ENCODE measurements at places on chromosomes 13 and 19.

DNA sequence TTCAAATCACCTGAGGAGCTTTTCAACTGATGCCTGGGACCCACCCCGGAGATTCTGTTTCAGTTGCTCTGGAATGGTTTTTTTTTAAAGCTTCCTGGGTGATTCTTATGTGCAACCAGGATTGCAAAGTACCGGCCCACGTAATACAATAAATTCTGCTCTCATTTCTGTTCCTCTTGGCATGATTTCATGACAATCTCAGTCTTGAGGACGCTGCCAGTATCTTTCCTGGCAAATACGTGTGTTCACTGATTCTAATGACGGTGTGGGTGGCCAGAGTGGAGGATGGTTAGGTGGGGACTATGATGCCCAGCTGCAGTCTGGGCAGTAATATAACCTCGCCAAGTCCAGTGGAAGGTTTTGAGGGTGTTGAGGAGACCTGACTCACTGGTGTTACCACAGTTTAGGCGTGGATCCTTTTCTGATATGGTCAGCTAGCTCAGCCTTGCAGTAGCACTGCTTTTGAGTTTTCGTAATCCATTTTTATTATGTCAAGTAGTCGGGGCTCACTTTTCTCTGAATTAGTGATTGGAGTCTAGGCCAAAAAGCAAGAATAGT is 49.4 kb downstream of the FAM124A start:
- DNase-seq: no peak

DNA sequence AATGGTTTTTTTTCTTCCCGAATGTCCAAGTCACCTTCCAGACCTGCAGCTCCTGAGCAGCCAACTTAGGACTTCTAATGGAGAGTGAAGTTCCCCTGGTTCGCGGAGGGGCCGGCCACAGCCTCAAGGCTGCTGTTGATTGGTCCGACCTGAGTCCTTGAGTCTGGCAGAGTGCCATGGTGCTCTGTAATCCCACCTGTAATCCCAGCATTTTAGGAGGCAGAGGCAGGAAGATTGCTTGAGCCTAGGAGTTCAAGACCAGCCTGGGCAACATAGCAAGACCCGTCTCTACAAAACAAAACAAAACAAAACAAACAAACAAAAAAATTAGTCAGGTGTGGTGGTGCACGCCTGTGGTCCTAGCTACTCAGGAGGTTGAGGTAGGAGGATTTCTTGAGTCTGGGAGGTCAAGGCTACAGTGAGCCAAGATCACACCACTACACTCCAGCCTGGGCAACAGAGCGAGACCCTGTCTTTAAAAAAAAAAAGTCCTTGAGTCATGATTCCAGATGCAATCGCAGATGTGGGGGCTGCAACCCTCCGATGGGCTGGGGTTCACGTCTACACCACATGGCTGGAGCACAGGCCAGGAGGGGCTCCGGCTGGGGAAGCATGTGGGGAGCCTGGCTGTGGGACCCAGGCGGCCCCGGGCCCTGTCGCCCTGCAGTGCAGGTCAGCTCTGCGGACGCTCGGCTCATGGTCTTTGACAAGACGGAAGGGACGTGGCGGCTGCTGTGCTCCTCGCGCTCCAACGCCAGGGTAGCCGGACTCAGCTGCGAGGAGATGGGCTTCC is 17.7 kb downstream of the HPN start:
- no peak for DNase-seq

DNA sequence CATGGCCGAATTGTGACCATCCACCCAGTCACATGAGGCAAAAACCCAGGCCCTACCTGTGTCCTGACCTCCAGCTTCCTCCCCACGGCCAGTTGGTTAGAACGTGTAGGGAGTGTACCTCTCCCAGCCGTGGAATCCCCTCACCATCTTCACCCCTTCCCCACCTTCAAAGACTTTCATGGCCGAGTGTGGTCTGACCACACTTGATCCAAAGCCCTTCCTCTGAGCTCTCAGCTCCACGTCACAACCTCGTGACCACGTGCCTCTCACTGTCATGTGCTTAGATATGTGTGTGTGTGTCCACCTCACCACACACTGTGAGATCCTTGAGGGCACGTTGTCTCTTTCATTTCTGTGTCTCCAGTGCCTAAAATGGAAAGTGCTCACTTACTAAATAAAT is 48.6 kb upstream of the UBE2L5 start:
- no peak for DNase-seq

GRCh38 chr13:99083981-99084380 is 106.1 kb upstream of the DOCK9 start:
- no peak for DNase-seq

DNA sequence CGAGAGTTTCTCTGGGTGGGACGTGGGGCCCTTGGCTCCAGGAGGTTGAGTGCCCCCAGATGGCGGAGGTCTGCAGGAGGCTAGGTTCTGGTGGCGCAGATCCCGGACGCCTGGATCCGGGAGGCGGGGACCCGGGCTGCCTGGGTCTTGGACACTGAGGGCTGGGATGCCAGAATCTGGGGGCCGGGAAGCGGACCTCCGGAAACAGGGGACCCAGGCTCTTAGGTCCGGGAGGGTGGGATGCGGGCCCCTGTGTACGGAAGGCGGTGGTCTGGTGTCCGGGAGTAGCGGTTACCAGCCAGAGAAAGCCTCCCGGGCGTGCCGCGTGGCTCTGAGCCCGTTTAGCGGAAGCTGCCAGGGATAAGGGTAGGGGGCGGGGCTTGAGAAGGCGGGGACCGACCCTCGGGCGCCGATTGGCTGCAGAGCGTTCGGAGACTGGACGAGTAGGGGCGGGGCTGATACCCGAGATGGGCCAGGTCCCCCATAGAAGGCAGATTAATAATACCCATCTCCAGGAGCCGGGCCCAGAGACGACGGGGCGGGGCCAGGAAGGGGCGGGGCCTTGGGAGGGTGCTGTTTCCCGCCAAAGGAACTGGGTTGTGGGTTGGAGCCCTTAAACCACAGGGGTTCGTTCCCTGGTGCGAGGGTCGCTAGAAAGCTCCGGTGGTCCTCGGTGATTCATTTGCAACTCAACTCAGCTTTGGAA is at the start of gene SLC1A5:
TSS of gene SLC1A5 (minus strand) at position 333 of the 706 bp plus-strand sequence. CDS start 629 bp downstream, outside the sequence.
- peak; percentile 91 for DNase-seq

DNA sequence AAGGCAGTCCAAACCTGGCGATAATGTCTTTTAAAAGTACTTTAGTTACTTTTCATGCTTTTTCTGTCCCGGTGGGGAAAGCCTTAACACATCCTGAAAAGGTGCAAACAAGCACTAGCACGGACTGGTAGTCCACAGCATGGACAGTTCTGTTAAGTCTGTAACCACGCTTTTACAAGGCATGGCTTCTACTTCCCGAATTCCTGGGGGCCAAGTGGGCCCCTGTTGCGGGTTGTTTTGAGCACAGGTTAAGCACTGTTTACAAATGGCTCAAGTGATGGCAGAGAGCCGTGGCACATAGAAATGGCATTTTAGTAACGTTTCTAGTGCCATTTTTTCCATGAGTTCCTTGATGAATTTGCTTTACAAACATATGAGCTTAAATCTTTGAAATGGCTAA is 37.6 kb downstream of the ZNF493 start:
- DNase-seq: no peak

GRCh38 chr13:49830721-49831120 is 38.2 kb upstream of the KPNA3 start:
- no peak for DNase-seq

GRCh38 chr13:67258482-67258881 is 28.3 kb upstream of the PCDH9 start:
- DNase-seq: no peak

- DNase-seq: no peak
These were observed 87.8 kb upstream of the KLF5 start for GRCh38 chr13:72970956-72971355.

Measured in NCI-H1436 treated with DMSO at 0.1 percent for 48 hours (cell line).